NCI-H187 treated with DMSO at 0.1 percent for 48 hours (cell line): ENCODE measurements at places on chromosomes 7 and 10.

DNA sequence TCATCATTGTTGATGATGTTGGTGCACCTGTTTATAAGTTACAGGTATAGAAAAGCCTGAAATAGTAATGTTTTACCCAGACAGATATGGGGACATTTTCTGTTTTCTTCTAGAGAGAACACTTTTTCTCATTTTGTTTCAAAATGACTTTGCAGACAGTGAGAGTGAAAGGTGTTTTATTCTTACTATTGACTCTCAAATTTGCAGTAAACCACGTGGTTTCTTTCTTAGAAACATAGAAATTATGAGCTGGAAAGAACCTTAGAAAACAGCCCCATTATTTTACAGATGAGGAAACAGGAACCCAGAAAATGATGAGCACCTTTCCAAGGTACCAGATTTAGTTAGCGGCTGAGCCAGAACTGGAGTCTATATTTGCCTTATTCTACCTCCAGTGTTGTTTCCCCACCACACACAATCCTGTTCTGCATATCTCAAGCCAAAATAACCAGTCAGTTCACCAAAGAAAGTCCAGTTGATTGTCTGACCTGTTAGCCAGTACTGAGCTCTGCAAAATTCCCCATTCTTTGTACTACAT, 138.9 kb upstream of the AHR start:
- DNase-seq, result no peak

DNA sequence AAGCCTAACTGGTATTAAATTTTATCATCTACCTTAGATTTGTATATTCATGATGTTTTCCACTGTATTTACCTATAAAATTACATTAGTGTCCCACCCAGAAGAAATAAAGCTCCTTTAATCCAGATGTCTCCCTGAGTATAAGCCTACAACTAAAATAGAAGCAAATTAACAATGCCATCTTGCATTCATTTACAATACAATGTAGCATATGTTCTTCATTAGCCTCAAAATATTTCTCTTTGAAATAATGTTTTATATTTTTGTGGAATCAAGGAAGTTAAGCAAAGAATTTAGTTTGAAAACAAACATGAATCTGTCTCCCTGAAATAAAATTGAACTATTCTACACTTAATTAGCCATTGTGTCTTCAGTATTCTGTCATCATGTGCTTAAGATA, 112.3 kb downstream of the CACNA2D1 start:
- DNase-seq, result no peak

DNA sequence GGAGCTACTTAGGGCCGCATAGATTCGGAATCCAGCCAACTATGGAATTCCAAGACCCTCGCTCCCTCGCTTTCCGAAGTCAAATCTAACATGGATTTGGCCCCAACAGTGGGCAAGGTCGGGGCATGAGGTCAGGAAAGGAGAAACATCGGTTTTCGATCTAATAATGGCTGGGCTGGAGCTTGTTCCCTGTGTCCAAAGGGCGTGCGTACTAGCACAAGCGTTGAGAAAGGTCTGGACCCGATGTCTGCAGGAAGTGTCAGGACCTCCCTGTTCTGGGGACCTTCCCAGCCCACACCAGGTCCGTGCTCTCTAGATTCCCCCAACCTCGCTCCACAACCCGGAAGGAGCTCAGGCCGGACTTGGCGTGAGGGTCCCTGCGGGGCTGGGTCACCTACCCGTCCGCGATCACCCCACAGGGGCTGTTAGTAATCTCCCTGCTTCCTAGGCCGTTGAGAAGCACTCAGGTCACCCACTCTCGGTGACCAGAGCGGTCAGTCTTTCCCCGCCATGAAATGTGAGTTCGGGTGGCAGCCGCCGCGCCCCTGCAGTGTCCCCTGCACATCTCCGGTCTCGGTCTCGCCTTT, 4.8 kb downstream of the FEZF1 start:
- DNase-seq, result no peak

- DNase-seq, result no peak
Observed at GRCh38 chr7:157791261-157791660, 454.5 kb downstream of the DNAJB6 start.

DNA sequence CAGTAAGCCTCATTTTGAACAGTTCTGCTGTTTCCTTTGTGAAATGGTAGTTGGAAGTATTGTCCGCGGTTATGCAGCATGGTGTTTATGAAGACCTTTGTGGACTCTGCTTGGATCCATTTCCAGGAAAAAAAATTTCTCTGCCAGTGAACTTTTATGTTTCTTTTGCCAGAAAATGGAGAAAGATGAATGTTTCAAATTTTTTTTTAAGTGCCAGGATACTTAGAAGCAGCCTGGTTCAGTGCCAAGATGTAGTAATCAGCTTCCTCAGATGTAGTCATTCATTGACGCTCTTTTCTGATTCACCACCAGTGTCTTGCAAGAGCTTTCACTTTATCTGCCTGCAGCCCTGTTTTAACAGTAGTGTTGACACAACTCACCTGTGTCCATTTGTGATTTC, 258.2 kb downstream of the SDK1 start:
- no peak for DNase-seq

DNA sequence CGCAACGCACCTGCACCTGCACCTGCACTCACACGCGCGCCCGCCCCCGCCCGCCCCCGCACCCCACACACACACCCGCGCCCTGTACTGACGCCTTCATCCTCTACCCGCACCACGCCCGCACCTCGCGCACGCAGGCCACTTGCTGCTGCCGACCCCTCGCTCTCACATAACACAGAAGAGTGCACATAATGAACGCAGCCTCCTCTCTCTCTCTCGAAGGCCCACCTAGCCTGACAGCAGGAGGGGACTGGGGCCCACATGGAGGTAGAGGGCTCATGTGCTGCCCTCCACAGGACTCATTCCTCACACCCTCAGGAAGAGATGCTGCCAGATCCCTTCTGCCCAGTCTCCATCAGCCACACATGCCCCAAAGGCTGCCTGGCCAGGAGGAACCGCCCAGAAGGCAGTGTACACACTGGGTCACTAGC, 432 bp upstream of the CAMK2B start:
- no peak for DNase-seq

DNA sequence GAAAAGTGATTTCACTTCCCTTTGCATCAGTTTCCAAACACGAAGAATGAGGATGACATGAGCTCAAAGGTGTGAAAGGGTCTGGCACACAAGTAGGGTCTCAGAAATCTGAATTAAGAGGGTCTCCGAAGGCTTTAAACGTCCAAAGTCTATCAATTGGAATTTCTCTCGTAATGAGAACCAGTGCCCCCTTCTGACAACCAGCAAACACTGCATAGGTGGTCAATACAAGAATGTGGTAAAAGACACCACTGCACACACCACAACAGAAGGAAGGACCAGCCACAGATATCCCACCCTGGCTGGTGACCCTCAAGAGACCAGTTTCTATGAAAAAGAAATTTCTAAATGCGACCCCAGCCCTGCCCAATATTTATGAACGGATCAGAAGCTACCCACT, 78.1 kb downstream of the CALN1 start:
- no peak for DNase-seq

DNA sequence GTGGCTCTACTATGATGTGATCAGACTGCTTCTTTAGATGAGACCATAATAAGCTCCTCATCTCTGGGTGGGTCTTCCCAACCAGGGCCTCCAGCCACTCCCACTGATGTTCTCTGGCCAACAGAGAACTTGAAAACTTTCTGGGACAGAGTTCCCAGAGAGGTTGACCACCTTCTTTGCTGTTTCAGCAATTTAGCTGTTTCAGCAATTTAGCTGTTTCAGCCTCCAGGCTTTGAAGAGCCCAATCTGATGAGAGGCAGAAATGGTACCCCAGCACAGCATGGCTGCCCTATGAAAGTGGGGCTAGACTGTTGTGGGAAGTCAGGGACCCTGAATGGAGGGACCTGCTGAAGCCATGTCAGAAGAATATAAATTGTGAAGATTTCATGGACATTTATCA, 49.0 kb downstream of the ZNF92 start:
- DNase-seq, result no peak

DNA sequence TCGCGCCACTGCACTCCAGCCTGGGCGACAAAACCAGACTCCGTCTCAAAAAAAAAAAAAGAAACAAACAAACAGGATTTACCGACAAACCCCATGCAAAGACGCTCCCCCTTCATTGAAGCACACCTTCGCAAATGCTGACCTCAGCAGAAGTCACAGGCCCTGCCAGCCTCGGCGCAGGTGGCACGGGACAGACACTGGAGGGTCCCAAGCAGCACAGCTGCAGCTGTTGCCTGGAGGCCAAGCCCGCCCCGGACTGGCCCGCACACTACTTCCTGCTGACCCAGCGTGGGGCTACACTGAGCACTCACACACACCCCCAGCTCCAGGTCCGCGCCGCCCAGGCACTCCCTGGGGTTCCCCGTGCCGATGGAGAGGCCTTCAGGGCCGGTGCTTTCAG, 31.2 kb downstream of the SNX8 start:
- DNase-seq, result no peak

DNA sequence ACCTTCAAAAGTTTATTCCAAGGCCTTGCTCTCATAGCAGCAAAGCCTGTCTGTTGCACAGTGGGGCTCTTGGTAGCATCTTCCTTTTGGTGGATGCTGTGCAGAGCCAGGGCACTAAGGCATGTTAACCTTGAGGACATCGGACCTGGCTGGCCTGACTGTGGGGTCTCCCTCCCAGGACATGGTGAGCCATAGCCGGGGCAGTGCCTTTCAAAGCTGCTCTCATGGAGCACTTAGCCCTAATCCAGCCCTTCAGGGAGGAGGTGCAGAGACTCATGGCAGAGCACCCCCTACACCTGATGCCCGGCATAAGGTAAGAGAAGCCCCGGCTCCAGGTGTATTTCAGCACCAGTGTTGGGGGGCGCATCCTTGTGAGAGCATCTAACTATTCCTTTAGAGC, 941.4 kb upstream of the ZNF722 start:
- DNase-seq, result no peak

DNA sequence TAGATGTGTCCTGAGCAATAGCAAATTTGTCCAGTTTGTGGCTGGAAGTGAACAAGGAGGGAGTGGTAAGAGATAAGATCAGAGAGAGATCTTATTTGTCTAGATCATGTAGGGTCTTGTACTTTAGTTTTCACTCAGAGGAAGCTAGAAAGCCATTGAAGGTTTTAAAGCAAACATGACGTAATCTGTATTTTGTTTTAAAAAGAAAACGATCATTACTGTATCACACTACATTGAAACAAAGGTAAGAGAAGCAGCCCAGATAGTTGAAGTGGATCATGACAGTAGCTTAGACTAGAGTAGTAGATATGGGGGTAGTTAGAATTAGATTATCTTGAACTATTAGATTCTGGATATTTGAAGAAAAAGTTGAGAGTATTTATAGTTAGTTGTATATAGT, 23.6 kb upstream of the ZNF804B start:
- DNase-seq, result no peak

DNA sequence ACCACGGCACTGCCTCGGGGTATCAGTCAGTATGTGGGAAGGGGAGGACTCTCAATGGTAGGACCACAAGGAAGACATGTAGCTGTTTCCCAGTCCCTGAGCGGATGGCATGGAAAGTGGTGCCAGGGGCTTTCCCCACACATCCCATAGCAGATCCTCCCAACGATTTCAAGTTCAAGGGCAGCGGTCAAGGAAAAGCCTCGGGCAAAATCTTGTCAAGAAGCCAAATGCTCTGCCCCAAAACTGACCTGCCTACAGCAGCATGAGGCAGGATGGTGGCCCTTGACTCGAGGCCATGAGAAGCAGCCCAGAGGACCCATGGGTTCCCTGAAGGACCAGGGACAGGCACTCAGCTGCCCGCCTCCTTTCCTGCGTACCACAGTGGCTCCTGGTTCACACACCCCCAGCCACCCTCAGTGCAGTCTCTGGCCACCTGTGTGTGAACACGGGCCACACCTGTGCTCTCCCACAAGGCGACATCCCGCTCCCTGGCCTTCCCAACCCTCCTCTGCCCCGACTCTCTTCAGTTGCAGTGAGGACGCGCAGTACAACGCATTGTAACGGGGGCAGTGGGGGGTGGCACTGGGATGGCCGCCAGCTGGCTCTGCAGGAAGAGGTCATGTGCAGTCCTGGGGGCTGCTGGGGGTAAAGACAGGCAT, 43.6 kb downstream of the CTBP2 start:
- no peak for DNase-seq
